Stimulated activated CD4-positive, alpha-beta T cell treated with anti-CD3 and anti-CD28 coated beads, Interleukin-2, amount 100 ng/mL, for 24 hours (primary cell): ENCODE measurements at places on chromosomes 5 and 9.

DNA sequence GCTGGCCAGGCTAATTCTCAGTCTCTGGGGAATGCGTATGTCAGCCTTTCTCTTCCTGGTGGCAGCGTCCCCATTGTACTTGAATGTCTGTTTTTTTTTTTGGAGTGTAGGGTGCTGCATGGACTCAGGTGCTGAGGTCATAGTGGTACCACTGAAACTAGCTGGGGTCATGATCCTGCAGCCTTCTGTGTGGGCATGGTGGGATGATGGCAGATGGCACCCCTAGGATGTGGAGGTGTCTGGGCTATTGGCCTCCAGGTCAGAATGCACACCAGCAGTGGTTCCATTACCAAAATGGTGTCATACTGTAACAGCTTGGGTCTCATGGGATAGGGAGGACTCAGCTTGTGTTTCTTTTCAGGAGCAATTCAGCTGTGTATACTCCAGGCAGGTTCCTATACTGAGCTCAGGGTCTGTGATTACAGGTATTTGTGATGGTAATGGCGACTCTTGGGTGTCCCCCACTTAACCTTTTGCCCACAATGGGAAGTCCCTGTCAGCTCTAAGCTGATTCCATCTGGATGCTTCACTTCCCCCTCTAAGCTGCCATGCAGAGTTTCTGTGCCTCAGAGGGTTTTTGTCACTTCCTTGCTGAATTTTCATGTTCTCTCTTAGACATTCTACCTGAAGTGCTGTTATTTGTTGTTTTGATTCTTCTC, 17.9 kb downstream of the HSD17B4 start:
- no peak for DNase-seq

GRCh38 chr5:164433106-164433870, 927.9 kb downstream of the MAT2B start:
- DNase-seq: no peak

DNA sequence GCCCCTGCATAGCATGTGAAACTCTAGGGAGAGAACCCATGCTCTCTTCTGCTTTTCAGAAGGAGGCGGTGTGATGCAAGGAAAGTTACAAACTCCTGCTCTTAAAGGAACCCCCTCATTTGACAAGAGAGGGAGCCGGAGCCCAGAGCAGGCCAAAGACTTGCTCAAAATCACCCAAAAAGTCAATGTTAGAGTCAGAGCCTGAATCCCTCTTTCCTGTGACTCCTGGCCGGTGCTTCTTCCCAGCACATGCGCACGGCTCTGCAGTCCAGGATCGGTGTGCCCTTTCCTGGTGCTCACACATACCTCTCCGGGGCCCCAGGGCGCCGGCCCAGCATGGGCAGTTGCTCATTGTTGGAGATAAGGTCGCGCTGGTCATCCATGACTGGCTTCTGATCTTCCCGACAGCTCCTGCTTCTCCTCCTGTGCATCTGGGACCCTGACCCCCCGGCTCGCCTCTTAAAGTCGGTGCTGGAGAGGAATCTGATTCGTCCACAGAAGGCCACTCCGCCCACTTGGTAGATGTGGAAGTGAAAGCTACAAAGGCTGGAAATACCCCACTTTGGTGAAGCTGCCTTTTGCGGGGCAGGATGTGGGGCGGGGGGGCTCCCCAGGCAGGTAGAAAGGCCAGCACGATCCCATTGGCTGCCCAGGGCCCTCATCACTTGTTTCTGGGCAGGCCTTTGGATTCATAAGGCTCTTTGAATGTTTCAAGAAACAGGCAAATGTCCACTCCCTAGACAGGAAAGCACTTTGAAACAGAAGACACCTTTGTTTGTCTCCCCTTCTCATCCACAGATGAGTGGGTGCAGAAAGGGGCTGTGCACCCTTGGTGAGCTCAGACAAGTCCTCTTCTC, at the start of gene CD74:
Gene CD74, minus strand, starts transcription at position 592 of the 857 bp plus-strand sequence. Its CDS starts 161 bp downstream, at position 431.
- peak; percentile 87 for DNase-seq

GRCh38 chr5:80172067-80172695, 83.7 kb downstream of the SERINC5 start:
- DNase-seq: no peak

DNA sequence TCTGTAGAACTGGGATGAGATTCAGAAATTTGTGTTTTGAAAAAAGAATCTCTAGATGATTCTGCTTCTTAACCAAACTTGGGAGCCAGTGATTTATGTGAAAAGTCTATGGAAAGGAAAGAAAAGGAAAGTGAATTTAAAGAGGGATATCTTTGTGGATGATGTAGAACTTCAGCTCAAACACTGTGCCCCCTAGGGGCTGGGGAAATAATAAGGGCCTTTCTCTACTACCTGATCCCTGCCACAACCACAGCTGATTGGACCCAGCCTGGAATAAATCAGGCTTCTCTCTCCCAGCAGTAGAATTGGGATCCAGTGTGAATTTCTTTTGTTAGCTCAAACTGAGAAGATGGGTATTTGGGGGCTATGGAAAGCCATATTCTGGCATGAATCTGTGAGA, 155.0 kb downstream of the PRELID2 start:
- no peak for DNase-seq
